ENCODE measurements at places on chromosomes 4 and X. TPM values are rescaled to one million over a fixed set of nuclear protein-coding genes. Genes with fewer than 3 reads are reported as not detected.

- no peak overlapping the region for H3K4me3 ChIP-seq
- no peak overlapping the region for H3K27ac ChIP-seq
- no peak for DNase-seq
- no peaks in the 10 kb centered on the region for H3K4me1 ChIP-seq
- no peaks in the 10 kb centered on the region for H3K27me3 ChIP-seq
These were observed 268.6 kb upstream of the VCX start for GRCh38 chrX:7574325-7574724.

DNA sequence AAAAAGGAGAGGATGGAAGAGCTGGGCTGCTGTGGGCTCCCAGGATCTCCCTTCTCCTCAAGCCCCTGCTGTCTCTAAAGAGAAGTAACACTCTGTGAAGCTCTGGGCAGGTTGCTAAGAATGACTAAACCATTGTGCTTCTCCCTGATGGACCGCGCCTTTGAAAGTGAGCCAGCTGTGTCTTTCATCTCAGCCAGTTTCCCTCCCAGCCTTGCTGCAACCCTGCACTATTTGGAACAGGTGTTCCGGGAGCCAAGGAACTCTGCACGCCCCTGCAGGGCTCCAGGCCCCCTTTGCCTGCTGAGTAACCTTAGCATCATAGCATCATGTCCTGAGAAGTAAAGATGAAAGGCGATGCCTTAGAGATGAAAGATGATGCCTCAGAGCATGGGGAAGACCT, 39.7 kb downstream of the SMIM20 start:
- no peak for DNase-seq
- H3K4me3 ChIP-seq = no peak overlapping the region
- no peak overlapping the region for H3K27ac ChIP-seq
- peaks cover 3% of the 10 kb centered on the region for H3K4me1 ChIP-seq

DNA sequence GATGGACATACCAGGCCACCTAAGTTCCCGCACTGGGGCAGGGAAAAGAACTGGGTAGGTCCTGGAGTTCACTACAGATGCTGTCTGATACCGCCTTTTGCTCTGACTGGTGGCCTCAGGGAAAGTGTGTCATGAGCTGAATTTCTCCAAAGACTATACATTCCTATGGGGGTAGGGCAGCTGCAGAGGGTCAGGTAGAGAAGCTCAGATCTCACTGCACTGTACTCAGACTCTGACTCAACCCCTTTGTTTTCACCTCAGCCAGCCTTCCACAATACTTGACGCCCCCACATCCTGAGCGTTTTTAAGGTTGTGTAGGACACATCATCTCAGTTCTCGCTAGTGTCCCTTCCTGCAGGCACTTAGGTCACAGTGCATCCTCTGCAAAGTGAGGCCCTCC, 7.8 kb downstream of the GATB start:
- no peak overlapping the region for H3K4me3 ChIP-seq
- H3K27me3 ChIP-seq = no peaks in the 10 kb centered on the region
- peaks cover 16% of the 10 kb centered on the region for H3K36me3 ChIP-seq
- H3K4me1 ChIP-seq = no peaks in the 10 kb centered on the region
- DNase-seq = no peak
- H3K27ac ChIP-seq = no peak overlapping the region

- H3K4me1 ChIP-seq = peaks cover 5% of the 10 kb centered on the region
- H3K27ac ChIP-seq = no peak overlapping the region
- no peaks in the 10 kb centered on the region for H3K27me3 ChIP-seq
These were observed 40.8 kb downstream of the SMIM14 start for GRCh38 chr4:39597695-39598381.

DNA sequence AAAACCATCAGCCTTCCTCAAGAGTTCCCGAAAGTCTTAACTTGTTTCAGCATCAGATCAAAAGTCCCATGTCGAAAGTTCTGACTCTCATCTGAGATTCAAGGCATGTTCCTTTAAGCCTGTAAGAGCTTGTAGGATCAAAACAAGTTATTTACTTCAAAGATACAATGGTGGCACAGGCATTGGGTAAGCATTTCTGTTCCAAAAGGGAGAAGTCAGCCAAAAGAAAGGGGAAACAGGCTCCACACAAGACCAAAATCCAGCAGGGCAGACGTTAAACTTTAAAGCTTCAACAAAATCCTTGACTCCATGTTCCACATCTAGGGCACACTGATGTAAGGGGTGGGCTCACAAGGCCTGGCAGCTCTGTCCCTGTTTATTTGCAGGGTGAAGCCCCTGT, 91.7 kb downstream of the FHDC1 start:
- H3K27ac ChIP-seq = no peak overlapping the region
- peaks cover 5% of the 10 kb centered on the region for H3K4me1 ChIP-seq
- no peaks in the 10 kb centered on the region for H3K36me3 ChIP-seq
- no peak for DNase-seq

- no peak for DNase-seq
- H3K4me1 ChIP-seq = peaks cover 31% of the 10 kb centered on the region
- peaks cover 64% of the 10 kb centered on the region for H3K36me3 ChIP-seq
- no peak overlapping the region for H3K4me3 ChIP-seq
These were observed 8.3 kb downstream of the PPM1K start for GRCh38 chr4:88275949-88276515.

SYTL5 gene
- total RNA-seq = not detected

GPM6B gene
- total RNA-seq = not detected

PABPC1L2B gene
- not detected for total RNA-seq

Data from activated naive CD8-positive, alpha-beta T cell treated with anti-CD3 and anti-CD28 coated beads, Interleukin-2, amount 10 ng/mL, durations not matched to agents 7 days and 5 days (primary cell).